Prostate gland (tissue), 2 donors: ENCODE measurements at places on chromosomes 13 and 19. TPM values are rescaled to one million over a fixed set of nuclear protein-coding genes. Genes with fewer than 3 reads are reported as not detected.

The THAP8 gene
- total RNA-seq = 12.0 TPM

The TMEM255B gene
- 0.96 TPM for total RNA-seq

The CLEC17A gene
- 0.14 TPM for total RNA-seq

The MYPOP gene
- total RNA-seq = 8.7 TPM

The IRF3 gene
- 53.4 TPM for total RNA-seq

The CBY2 gene
- total RNA-seq = not detected

The ZNF181 gene
- 18.1 TPM for total RNA-seq

The PRX gene
- total RNA-seq = 4.1 TPM

DNA sequence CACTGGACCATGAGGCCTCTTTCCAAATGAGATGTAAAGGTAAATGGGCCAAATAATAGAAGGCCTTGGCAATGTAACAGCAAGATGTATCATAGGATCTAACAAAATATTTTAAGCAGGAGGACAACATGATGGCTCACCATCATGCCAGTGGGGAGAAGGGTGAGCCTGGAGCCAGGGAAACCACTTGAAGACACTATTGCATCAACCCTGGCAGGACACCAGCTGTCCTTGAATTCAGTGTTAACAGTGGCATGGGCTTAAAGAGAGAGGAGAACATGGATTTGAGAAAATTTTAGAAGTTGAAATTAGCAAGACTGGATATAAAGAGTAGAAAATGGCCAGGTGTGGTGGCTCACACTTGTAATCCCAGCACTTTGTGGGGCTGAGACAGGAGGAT, 6.7 kb upstream of the RCBTB2 start:
- no peaks in the 10 kb centered on the region for H3K36me3 ChIP-seq
- DNase-seq = no peak
- no peak overlapping the region for H3K4me3 ChIP-seq

GRCh38 chr13:92913840-92914239, 312.8 kb upstream of the GPC6 start:
- H3K4me1 ChIP-seq = no peaks in the 10 kb centered on the region
- H3K36me3 ChIP-seq = no peaks in the 10 kb centered on the region
- H3K27ac ChIP-seq = no peak overlapping the region
- H3K4me3 ChIP-seq = no peak overlapping the region

- no peak overlapping the region for H3K4me3 ChIP-seq
- H3K27me3 ChIP-seq = no peaks in the 10 kb centered on the region
- H3K27ac ChIP-seq = no peak overlapping the region
- H3K4me1 ChIP-seq = no peaks in the 10 kb centered on the region
- H3K36me3 ChIP-seq = no peaks in the 10 kb centered on the region
Observed at GRCh38 chr13:41897126-41897525, 63.8 kb downstream of the VWA8 start.

- no peaks in the 10 kb centered on the region for H3K27me3 ChIP-seq
- H3K27ac ChIP-seq = no peak overlapping the region
- no peaks in the 10 kb centered on the region for H3K36me3 ChIP-seq
- no peak for DNase-seq
Observed at GRCh38 chr13:45361596-45362206, 20.7 kb upstream of the TPT1 start.

- no peak overlapping the region for H3K27ac ChIP-seq
- no peak overlapping the region for H3K4me3 ChIP-seq
- no peaks in the 10 kb centered on the region for H3K36me3 ChIP-seq
- no peaks in the 10 kb centered on the region for H3K4me1 ChIP-seq
- no peak for DNase-seq
Observed at GRCh38 chr13:64640002-64640401, 2590.1 kb downstream of the PCDH9 start.

DNA sequence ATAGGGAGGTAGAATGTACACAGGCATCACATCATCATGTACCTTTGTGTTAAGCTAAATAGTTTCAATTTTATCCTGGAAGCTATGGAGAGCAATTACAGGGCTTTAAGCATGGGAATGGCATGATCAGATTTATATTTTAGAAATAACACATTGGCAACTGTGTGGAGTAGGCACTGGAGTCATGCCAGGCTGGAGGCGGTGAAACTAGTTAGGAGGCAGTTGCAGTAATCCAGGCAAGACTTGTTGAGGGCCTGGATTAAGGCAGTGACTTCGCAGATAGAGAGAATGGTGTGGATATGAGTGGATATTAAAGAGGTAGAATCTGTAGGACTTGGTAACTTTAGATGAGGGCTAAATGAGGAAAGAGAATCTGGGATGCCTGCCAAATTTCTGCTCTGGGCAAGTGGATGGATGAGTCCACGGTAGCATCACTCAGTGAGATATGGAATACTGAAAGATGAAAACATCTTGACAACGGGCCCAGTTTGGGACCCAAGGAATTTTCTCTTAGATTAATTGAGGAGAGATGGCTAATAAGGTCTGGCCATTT, 506.2 kb downstream of the FGF9 start:
- no peak overlapping the region for H3K4me3 ChIP-seq
- H3K36me3 ChIP-seq = no peaks in the 10 kb centered on the region
- H3K27me3 ChIP-seq = no peaks in the 10 kb centered on the region
- H3K27ac ChIP-seq = no peak overlapping the region

DNA sequence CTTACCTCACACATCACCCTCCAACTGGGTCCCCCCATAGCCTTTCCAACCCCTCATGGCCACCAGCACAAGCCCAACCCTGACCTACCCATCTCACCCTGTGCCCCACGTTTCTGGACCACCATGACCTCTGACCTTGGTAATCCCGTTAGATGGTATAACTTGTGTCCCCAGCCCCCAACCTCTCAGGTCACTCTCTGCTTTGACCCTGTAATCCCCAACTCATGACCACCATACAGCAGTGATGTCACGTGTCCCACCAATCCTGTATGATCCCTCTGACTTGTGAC, 8.5 kb downstream of the KLC3 start:
- no peaks in the 10 kb centered on the region for H3K27me3 ChIP-seq
- H3K27ac ChIP-seq = no peak overlapping the region

- no peak overlapping the region for H3K27ac ChIP-seq
- peaks cover 7% of the 10 kb centered on the region for H3K36me3 ChIP-seq
- DNase-seq = peak; percentile 41
- no peaks in the 10 kb centered on the region for H3K27me3 ChIP-seq
- H3K4me3 ChIP-seq = no peak overlapping the region
Observed at GRCh38 chr13:114258589-114258988, 22.8 kb upstream of the UPF3A start.

DNA sequence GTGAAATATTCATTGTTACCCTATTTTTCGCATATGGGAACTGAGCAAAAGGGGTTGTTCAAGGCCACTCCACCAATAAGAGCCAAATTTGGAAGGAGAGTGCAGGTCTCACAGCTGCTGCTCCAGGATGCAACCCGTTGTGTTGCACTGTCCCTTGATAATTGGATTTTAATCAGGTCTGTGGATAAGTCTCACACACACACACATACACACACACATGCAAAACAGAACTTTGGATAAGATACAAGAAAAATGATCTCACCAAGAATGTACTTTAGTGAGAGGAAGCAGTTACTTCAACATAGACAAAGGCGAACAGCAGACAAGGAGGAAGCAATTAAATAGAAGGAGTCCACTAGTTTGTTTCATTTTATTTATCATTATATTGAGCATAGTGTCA, 127.3 kb upstream of the EDNRB start:
- H3K27me3 ChIP-seq = no peaks in the 10 kb centered on the region
- no peaks in the 10 kb centered on the region for H3K36me3 ChIP-seq
- H3K27ac ChIP-seq = no peak overlapping the region
- DNase-seq = no peak

DNA sequence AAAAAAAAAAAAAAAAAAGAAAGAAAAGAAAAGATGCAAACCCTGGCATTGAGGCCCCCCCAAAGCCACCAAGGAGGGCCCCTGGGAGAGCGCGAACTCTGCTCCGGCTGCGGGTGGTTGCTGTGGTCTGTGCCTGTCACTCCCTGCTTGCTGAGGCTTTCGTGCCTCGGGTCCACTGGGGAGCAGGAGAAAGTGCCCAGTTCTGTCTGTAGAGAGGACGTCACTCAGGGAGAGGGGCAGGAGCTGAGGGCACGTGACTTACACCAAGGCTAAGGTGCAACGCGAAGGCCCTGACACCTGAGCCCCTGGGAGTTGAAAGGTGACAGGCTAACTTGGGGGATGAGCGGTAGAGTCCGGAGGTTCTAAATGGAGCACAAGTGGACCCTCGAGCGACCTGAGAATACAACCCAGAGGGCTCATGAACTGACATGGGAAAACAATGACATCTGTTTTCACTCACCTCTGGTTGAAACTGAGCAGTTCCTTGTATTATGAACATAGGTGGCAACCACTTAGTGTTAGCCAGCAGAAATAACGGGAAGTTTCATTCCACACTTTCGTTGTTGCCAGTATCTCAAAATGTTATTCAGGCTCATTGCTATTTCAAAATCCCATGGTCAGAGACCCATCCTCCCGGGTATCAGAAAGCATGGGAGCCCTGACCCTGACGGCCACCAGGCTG, 69.2 kb upstream of the TM9SF2 start:
- no peak overlapping the region for H3K27ac ChIP-seq
- H3K36me3 ChIP-seq = no peaks in the 10 kb centered on the region
- H3K27me3 ChIP-seq = no peaks in the 10 kb centered on the region
- DNase-seq = no peak
- H3K4me3 ChIP-seq = no peak overlapping the region

- peak overlapping the region; percentile 83 for H3K4me3 ChIP-seq
- peaks cover 26% of the 10 kb centered on the region for H3K4me1 ChIP-seq
Observed at GRCh38 chr19:48616491-48617056, 1.7 kb upstream of the FAM83E start.

DNA sequence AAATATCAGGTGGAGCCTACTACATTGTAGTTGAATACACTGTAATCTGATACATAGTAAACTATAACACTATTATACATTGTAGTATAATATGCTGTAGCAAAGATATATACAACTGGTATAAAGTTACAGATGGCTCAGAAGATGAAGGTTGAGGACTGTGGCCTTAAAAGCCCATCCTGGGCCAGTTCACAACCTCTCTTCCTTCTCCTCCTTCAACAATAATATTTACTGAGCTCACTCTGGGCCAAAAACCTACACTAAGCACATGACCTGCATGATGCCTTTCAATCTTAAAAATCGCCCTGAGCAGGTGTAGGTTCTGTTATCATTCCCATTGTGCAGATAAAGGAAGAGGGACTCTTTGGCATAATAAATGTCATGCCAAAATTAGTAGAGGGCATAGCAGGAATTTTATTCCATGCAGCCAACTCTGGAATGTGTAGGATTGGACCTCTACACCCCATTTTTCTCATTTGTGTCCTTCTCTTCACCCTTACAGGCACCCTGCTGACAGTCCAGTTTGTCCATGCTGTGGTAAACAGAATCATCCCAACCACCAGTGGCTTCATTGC, 14.6 kb upstream of the SIN3B start:
- DNase-seq = no peak
- no peaks in the 10 kb centered on the region for H3K27me3 ChIP-seq
- H3K27ac ChIP-seq = no peak overlapping the region
- H3K4me1 ChIP-seq = no peaks in the 10 kb centered on the region

DNA sequence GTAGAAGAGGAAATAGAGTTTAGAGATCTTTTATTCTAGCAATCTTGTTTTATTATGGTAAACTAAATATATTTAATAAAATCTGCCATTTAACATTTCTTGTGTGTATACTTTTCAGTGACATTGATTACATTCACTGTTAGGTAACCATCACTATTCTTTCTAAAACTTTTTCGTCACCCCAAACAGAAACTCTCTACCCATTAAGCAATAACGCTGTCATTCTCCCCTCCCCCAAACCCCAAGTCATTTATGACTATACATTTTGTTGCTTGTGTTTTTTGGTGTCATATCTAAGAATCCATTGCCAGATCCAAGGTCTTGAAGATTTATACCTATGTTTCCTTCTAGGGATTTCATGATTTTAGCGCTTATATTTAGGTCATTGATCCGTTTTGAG, 10.6 kb downstream of the URI1 start:
- H3K27me3 ChIP-seq = no peaks in the 10 kb centered on the region
- DNase-seq = no peak
- H3K4me1 ChIP-seq = no peaks in the 10 kb centered on the region
- H3K36me3 ChIP-seq = no peaks in the 10 kb centered on the region

GRCh38 chr13:36346222-36347083, at the start of gene SPART:
SPART (minus strand) TSS chr13:36346394; CDS start chr13:36335830, 10,564 bp downstream.
- peak; percentile 95 for DNase-seq
- H3K4me3 ChIP-seq = peak within 1 kb of the TSS; percentile 69
- H3K36me3 ChIP-seq = no peaks in the 10 kb centered on the region
- H3K27ac ChIP-seq = peak within 1 kb of the TSS; percentile 99

GRCh38 chr13:102847272-102848234, 1.7 kb downstream of the ERCC5 start:
- peaks cover 2% of the 10 kb centered on the region for H3K4me1 ChIP-seq
- H3K4me3 ChIP-seq = peak overlapping the region; percentile 74

- H3K27ac ChIP-seq = no peak overlapping the region
- H3K27me3 ChIP-seq = no peaks in the 10 kb centered on the region
- DNase-seq = no peak
- no peaks in the 10 kb centered on the region for H3K36me3 ChIP-seq
- no peaks in the 10 kb centered on the region for H3K4me1 ChIP-seq
Observed at GRCh38 chr13:36778083-36778671, 40.8 kb upstream of the RFXAP start.

DNA sequence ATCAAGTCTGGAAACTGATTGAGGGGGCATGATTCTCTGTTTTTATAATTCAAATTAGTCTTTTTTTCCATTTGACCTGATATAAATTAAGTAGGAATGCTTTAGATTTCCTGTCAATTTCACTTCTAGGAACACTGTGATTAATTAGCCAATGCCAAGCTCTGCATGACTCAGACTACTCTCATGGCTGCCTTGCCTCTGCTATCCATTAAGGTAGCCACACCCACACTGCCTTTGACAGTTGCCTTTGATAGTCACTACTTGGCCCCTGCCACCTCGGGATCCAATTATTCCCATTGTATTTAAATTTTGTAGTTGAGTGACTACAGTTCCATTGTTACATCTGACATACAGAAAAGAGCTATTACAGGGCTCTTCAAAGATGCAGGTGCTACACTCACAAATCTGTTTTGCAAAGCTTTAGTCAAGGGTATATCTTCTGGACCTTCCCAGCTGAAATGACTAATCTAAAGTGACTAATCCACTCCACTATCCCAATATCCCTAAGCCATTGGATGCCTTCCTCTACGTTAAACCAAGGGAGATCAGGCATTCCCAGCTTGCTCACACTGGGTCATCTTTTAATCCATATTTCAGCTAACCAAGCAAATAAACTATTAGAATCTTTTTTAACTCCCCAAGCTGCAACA, 1193.1 kb upstream of the MIR17HG start:
- no peak overlapping the region for H3K4me3 ChIP-seq
- no peaks in the 10 kb centered on the region for H3K36me3 ChIP-seq
- no peaks in the 10 kb centered on the region for H3K27me3 ChIP-seq
- H3K27ac ChIP-seq = no peak overlapping the region
- no peaks in the 10 kb centered on the region for H3K4me1 ChIP-seq

GRCh38 chr13:60412909-60413616, 16.0 kb downstream of the TDRD3 start:
- no peak overlapping the region for H3K4me3 ChIP-seq
- no peak overlapping the region for H3K27ac ChIP-seq
- H3K27me3 ChIP-seq = no peaks in the 10 kb centered on the region
- DNase-seq = no peak
- no peaks in the 10 kb centered on the region for H3K36me3 ChIP-seq
- no peaks in the 10 kb centered on the region for H3K4me1 ChIP-seq

- no peaks in the 10 kb centered on the region for H3K27me3 ChIP-seq
- no peak overlapping the region for H3K4me3 ChIP-seq
- no peak for DNase-seq
- no peaks in the 10 kb centered on the region for H3K36me3 ChIP-seq
- H3K27ac ChIP-seq = no peak overlapping the region
Observed at GRCh38 chr19:33519416-33519815, 2.2 kb downstream of the PEPD start.

GRCh38 chr19:55697069-55697440, 22.0 kb downstream of the EPN1 start:
- no peak overlapping the region for H3K4me3 ChIP-seq
- H3K36me3 ChIP-seq = peaks cover 2% of the 10 kb centered on the region
- H3K27me3 ChIP-seq = no peaks in the 10 kb centered on the region
- no peak for DNase-seq
- no peak overlapping the region for H3K27ac ChIP-seq
